ENCODE measurements at places on chromosomes 5 and 9. TPM values are rescaled to one million over a fixed set of nuclear protein-coding genes. Genes with fewer than 3 reads are reported as not detected.

SPATA31A3 gene
- total RNA-seq: not detected

SLC45A2 gene
- under 0.01 TPM for total RNA-seq

TNFSF15 gene
- 3.0 TPM for total RNA-seq

BTNL8 gene
- not detected for total RNA-seq

ESM1 gene
- total RNA-seq: 212 TPM

SLC23A1 gene
- not detected for total RNA-seq

MSX2 gene
- total RNA-seq: 0.66 TPM

IFNA2 gene
- total RNA-seq: not detected

LCN2 gene
- total RNA-seq: not detected

CNOT8 gene
- 59.3 TPM for total RNA-seq

GPX8 gene
- 126 TPM for total RNA-seq

GDA gene
- total RNA-seq: 0.11 TPM

OSTF1 gene
- total RNA-seq: 33.2 TPM

SPATA24 gene
- total RNA-seq: 4.9 TPM

NXNL2 gene
- 8.5 TPM for total RNA-seq

PCDHA3 gene
- under 0.01 TPM for total RNA-seq

ADAMTS2 gene
- total RNA-seq: 31.4 TPM

CBY3 gene
- not detected for total RNA-seq

FAM81B gene
- not detected for total RNA-seq

NOL8 gene
- total RNA-seq: 39.7 TPM

NUDT12 gene
- 17.2 TPM for total RNA-seq

DHFR gene
- total RNA-seq: 49.8 TPM

OTP gene
- total RNA-seq: not detected

GOLGA1 gene
- total RNA-seq: 13.1 TPM

OR2Y1 gene
- total RNA-seq: not detected

ZNF454 gene
- total RNA-seq: 1.7 TPM

POLR3G gene
- 40.8 TPM for total RNA-seq

SUSD3 gene
- 14.2 TPM for total RNA-seq

OBP2B gene
- not detected for total RNA-seq

RLN1 gene
- not detected for total RNA-seq

RMRP gene
- 11,544 TPM for total RNA-seq

WNK2 gene
- 0.11 TPM for total RNA-seq

CTSV gene
- total RNA-seq: 0.89 TPM

INSL4 gene
- not detected for total RNA-seq

CDC20B gene
- total RNA-seq: 0.22 TPM

SYK gene
- total RNA-seq: not detected

SLC22A4 gene
- 1.1 TPM for total RNA-seq

C9orf50 gene
- total RNA-seq: 0.12 TPM

CCNI2 gene
- not detected for total RNA-seq

SMAD5 gene
- total RNA-seq: 47.9 TPM

CYFIP2 gene
- 22.9 TPM for total RNA-seq

FAT2 gene
- total RNA-seq: under 0.01 TPM

TEX48 gene
- not detected for total RNA-seq

ZNF618 gene
- 11.4 TPM for total RNA-seq

CMYA5 gene
- 3.7 TPM for total RNA-seq

ADAMTS19 gene
- total RNA-seq: 1.2 TPM

PCDHGA4 gene
- total RNA-seq: 5.2 TPM

C9 gene
- 1.1 TPM for total RNA-seq

SLU7 gene
- 62.1 TPM for total RNA-seq

LRSAM1 gene
- total RNA-seq: 13.5 TPM

IL9 gene
- total RNA-seq: not detected

FBP2 gene
- not detected for total RNA-seq

ARRDC3 gene
- total RNA-seq: 85.4 TPM

TOR2A gene
- total RNA-seq: 2.7 TPM

HAVCR2 gene
- total RNA-seq: 0.44 TPM

BSPRY gene
- total RNA-seq: not detected

SPINK7 gene
- total RNA-seq: not detected

IL13 gene
- total RNA-seq: not detected

SLC6A19 gene
- not detected for total RNA-seq

All from uterine smooth muscle cell (primary cell).